Activated CD4-positive, alpha-beta T cell treated with anti-CD3 and anti-CD28 coated beads, Interleukin-2, Interleukin-4, amounts not matched to agents 100 ng/mL and 50 ng/mL, durations not matched to agents 16 hours and 8 hours (primary cell): ENCODE measurements at places on chromosomes 13 and 19.

DNA sequence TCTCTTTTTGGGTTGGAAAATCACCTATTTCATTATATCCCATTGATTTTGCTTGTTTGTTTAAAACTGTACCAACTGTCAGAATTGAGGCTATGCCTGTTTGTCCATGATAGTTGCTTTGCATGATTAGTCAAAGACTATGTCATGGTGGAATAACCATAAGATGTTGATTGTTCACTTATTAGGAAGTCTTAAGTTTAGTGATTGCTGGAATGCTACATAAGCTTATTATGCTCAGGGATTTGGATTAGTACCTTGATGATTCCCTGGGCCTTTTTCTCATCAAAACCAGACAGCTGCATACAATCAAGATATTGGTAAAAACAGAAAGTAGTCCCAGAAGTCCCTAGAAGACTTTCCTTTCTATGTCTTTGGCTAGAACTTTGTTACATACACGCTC lies 954.7 kb downstream of the PCDH9 start:
- DNase-seq = no peak

- no peak for DNase-seq
Observed at GRCh38 chr19:30712431-30713337, 340.5 kb downstream of the ZNF536 start.

DNA sequence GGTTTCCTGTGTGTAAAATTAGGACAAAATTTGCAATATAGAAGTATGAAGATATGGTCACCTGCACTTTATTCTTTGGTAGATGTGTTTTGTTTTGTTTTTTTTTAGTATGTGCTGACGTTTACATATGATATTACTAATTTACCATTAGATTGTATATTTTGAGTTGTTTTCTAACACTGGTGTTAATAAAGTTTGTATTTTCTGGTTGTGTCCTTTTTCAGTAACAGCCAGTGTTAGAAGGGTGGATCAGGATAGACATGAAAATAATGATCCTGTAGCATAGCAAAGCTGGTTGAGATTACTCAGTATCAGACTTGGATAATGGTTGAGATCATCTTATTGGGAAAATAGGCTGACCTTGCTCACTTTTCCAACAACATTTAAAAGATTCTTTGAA lies 6.2 kb downstream of the NAA16 start:
- DNase-seq = no peak

DNA sequence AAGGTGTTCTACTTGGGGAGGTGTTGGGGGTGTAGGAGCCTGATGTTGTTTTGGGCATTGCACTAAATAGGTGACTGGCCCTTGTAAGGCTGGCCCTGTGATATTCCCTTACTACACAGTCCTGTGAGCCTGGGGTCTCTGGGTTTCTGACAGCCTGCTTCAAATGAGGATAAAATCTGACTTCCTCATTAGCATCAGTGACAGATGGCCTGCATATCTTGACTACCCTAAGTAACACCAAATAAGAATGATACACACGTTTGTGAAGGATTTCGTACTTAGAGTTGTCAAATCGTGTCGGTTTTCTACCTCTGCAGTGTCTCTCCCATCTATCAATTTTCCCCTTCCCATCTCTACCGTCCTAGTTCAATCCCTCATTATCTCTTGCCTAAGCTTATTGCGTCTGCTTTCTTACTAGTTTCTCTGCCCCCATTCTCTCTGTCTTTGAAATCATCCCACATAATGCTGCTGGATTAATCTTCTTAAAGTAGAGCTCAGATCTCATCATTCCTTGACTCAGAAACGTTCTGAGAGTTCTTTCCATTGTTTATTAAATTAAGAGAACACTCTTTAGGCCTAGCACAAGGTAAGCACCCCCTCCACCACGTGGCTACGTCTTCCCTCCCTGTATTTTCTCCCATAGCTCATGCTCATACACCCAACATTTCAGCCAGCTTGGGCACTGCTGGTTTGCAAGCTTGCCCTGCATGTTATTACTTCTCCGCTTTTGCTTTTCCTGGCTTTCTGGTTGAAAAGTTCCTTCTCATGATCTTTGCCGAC lies 26.2 kb upstream of the CNMD start:
- no peak for DNase-seq

DNA sequence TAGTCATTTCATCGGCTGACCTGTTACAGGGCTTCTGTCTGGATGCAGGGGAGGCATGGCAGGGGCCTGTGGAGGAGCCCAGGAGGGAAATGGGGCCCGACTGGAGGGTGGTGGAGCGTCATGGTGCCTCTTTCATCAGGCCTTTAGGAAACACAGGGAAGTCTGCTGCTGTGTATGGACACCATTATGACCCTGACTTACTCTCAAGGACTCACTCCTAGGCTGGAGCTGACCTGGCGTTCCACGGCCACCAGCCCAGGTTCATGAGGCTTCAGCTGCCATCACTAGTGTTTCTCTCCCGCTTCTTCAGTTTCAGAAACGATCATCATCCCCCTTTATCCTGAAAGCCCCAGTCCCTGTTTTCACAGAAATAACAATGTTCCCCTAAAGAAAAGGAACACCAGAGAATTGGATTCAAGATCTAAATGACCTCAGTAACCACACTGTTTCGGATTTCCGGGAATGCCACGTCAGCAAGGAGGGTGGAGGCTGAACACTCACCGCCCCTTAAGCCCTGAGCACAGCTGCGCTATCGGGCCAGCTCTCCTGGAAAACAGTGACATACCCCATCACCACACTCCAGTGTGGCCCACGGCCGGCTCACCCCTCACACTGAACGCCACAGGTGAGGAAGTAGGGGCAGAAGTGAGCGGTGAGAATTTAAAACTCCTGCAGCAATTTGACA lies 67.6 kb downstream of the SOX1 start:
- DNase-seq = no peak

DNA sequence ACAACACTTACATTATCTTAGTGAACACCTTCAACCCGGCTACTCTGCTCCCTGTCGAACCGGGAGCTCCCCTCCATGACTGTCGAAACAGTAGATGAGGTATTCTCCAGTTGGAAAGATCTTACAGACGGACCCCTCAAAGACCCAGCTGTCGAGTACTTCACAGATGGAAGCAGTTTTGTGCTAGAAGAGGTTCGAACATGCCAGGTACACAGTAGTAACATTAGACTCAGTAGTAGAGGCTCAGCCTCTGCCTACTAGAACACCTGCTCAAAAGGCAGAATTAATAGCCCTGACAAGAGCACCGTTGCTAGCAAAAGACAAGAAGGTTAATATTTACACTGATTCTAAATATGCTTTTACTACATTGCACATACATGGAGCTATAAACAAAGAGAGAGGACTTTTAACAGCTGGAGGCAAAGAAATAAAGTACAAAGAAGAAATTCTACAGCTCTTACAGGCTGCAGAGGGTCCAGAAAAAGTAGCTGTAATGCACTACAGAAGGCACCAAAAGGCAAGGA lies 13.6 kb upstream of the SLC15A1 start:
- DNase-seq = no peak

DNA sequence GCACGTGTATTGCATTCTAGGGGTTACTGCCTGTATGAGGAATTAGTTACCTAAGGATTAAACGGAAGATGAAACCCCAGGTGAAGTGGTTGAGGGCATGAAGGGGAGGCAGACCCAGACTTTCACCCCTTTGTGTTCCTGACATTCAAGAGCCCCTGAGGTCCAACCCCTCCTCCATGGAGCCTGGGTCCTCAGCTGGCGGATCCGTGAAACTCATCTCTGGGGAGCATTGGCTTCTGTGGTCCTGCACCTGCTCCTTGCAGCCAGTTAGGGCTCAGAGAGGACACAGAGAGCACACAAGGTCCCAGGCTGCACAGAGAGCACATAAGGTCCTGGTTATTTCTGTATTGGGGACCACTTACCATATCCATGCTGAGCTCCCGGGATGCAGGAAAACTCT lies 7.0 kb upstream of the LILRA1 start:
- DNase-seq = no peak

- no peak for DNase-seq
Observed at GRCh38 chr19:52692431-52693008, 42.3 kb downstream of the ZNF611 start.

DNA sequence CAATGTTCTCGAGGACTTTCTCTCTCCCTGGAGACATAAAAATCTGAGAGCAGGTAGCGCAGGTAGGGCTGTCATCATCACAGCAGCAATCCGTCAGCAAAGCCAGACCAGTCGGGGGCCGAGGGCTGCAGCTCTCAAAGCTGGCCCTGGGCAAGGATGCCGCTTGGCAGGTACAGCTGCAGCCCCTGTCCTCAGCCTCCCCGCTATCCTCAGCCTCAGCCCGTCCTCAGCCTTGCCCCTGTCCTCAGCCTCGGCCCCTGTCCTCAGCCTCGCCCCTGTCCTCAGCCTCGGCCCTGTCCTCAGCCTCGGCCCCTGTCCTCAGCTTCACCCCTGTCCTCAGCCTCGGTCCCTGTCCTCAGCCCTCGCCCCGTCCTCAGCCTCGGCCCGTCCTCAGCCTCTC lies 10.9 kb downstream of the C13orf46 start:
- DNase-seq = no peak
